ENCODE measurements at places on chromosomes 11 and 22.
A peak's percentile ranks its signal among the peaks of the same experiment; 100 is the strongest.

GRCh38 chr11:45659031-45659817, 6.2 kb downstream of the CHST1 start:
- DNase-seq = no peak

GRCh38 chr11:27373856-27374602, 11.0 kb upstream of the CCDC34 start:
- DNase-seq = no peak

GRCh38 chr22:49036513-49036912, 791.2 kb downstream of the BRD1 start:
- no peak for DNase-seq

- DNase-seq = no peak
These were observed 35.4 kb downstream of the CDKN1C start for GRCh38 chr11:2849994-2850770.

GRCh38 chr22:23403152-23403719, 176.9 kb downstream of the IGLL1 start:
- DNase-seq = no peak

- DNase-seq = no peak
These were observed 15.1 kb upstream of the CD3E start for GRCh38 chr11:118289401-118289800.

DNA sequence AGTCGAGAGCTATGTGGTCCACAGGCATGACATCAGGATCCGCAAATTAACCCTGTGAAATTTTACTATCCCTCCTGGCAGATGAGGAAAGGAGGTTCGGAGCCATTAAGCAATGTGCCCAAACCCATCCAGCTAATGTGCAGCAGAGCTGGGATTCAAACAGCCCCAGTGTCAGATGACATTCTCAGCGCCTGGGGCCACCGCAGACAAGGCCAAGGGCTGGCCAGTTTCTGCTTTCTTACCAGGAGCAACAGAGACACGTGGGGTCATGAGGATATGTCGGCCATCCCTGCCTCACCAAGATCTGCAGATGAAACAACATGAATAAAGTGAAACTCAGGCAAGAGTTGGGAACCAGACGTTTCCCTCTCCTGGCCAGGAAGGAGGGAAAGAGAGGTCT, 110.2 kb downstream of the TENM4 start:
- no peak for DNase-seq

DNA sequence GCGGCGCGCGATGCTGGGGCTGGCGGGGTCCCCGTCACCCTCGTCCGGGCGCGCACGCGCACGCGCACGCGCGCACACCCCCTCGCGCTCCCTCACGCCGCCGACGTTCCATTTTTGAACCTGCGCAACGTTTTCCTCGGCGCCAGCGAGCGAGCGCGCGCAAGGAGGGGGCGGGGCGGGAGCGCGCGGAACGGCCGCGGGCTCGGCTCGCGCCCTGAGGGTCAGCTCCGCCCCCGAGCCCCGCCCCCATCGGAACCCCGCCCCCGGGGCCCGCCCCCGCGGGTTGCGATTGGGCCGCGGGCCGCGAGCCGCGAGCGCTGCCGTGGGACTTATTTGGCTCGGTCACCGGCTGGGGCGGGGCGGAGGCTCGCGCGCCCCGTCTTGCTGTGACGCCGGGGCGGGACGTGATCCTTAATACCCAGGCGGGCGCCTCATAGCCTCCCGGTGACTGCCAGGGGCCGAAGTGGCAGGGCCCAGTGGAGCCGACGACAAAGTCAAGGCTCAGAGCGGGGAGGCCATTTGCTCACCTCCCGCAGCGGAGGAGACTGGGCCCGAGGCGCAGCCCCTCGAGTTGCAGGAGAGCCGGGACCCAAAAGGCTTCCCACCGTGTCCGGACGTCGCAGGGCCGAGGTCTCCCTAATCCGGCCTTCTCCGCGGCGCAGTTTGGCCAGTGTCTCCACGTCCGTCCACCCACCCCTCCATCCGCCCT, at the start of gene CBX7:
CBX7 (minus strand) TSS at position 170 of the 709 bp plus-strand sequence. CDS start 236 bp downstream, outside the sequence.
- DNase-seq = peak; percentile 88
